NCI-H226 (cell line): ENCODE measurements at places on chromosomes 6 and 20.
A peak's percentile ranks its signal among the peaks of the same experiment; 100 is the strongest.

GRCh38 chr6:52654592-52654991, 16.3 kb upstream of the TMEM14A start:
- DNase-seq = no peak

DNA sequence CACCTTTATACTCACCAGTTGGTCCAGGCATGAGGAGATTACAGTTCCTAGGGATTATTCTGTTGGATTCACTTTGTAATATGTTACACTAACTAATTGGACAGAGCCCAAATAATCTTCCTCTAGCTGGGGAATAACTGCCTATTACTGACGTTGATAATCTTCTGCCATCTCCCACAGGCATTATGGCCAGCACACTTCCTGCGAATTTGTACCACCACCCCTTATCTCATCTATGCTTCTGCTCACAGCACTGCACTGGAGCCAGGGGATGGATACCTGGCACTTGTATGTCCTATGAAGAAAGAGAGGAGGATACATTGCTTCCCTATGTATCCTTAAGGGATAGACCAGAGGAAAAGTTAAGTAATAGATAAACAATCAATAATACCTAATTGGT, 494.8 kb upstream of the MAN1A1 start:
- DNase-seq = no peak

- DNase-seq = no peak
Measured at GRCh38 chr6:29633534-29633905, 537 bp upstream of the GABBR1 start.

DNA sequence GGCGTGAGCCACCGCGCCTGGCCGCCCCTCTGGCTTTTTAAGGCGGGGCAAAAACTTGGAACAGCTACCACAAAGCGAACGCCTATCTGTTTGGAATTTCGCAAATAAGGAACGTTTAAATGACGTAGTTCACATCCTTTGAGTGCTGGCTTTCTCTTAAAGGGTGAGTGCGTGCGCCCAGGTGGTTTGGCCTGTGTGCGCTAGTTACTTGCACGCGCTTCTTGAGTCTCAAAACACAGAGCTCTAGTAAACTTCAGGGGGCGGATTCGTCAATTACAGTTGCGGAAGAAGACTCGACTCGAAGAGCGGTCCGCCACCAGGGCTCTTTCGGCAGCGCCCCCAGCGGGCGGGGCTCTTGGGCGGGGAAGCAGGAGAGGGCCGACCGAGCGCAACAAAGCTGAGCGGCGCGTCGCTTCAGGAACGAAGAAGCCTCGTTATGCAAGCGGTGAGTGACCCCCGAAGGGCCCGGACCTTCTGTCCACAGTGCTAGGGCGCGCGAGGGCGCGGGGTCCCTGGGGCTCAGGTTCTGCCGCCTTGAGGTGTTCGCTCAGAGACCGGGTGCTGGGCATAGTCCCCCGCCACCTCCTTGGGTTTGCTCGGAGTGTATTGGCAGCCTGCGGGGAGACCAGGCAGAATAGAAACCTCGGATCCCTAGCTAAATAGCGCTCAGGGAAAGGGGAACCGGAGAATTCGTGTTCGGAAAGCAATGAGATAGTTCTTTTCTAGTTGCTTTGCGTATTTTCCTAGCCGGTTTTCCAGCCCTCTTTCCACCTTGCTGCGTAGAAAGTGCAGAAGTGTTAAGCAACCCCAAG, at the start of gene SYCP2L:
Gene SYCP2L (plus strand): TSS at position 362 of the 812 bp plus-strand sequence. CDS start 75 bp downstream, at position 437.
- peak; percentile 82 for DNase-seq

- no peak for DNase-seq
Measured at GRCh38 chr6:126722411-126722810, 382.5 kb downstream of the CENPW start.
